ENCODE measurements at places on chromosomes 13 and 19. TPM values are rescaled to one million over a fixed set of nuclear protein-coding genes. Genes with fewer than 3 reads are reported as not detected.

Gene B3GNT8
- 1.5 TPM for total RNA-seq

Gene ZNF667
- 8.9 TPM for total RNA-seq

Gene SERPINE3
- not detected for total RNA-seq

Gene OSCAR
- 0.63 TPM for total RNA-seq

Gene DPF1
- 2.7 TPM for total RNA-seq
